Stimulated activated CD4-positive, alpha-beta T cell treated with anti-CD3 and anti-CD28 coated beads, Interleukin-1b, Interleukin-23, amount 100 ng/mL, for 4 hours (primary cell): ENCODE measurements at places on chromosomes 6 and 20.

GRCh38 chr6:29839917-29840316, 12.3 kb downstream of the HLA-G start:
- no peak for DNase-seq

GRCh38 chr6:3804964-3805363, 44.2 kb upstream of the FAM50B start:
- no peak for DNase-seq

GRCh38 chr20:9392892-9393857, 121.2 kb upstream of the LAMP5 start:
- DNase-seq: no peak

- no peak for DNase-seq
Observed at GRCh38 chr6:4922488-4923037, 81.3 kb downstream of the RPP40 start.

- no peak for DNase-seq
Observed at GRCh38 chr6:77456531-77457248, 6.6 kb downstream of the HTR1B start.

GRCh38 chr6:3510617-3511016, 53.8 kb upstream of the SLC22A23 start:
- no peak for DNase-seq
